ENCODE measurements at places on chromosomes 5 and 9. TPM values are rescaled to one million over a fixed set of nuclear protein-coding genes. Genes with fewer than 3 reads are reported as not detected.
A peak's percentile ranks its signal among the peaks of the same experiment; 100 is the strongest.

- DNase-seq: no peak
Observed at GRCh38 chr9:93575796-93576257, 557 bp upstream of the PHF2 start.

- DNase-seq: no peak
Observed at GRCh38 chr9:6920041-6920440, 162.3 kb downstream of the KDM4C start.

DNA sequence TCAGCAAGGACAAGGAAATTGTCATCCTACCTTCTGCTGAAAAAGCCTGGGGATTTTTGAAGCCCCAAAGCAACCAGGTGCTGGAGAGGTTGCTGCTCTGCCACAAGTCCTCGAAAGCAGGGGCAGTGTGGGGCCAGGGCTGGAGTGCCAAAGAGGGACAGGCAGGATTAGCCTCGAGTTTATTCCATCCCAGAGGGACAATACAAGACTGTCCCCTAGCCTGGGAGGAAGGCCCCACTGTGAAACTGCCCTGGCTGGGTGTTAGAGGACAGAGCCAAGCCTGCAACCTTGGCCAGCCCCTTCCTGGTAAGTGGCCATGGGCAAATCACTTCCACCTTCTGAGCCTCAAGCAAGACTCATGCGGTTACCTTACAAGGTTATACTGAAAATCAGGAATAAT is 55.1 kb downstream of the WHRN start:
- no peak for DNase-seq

- DNase-seq: peak; percentile 12
Observed at GRCh38 chr5:27472000-27472763, 433.8 kb upstream of the CDH9 start.

DNA sequence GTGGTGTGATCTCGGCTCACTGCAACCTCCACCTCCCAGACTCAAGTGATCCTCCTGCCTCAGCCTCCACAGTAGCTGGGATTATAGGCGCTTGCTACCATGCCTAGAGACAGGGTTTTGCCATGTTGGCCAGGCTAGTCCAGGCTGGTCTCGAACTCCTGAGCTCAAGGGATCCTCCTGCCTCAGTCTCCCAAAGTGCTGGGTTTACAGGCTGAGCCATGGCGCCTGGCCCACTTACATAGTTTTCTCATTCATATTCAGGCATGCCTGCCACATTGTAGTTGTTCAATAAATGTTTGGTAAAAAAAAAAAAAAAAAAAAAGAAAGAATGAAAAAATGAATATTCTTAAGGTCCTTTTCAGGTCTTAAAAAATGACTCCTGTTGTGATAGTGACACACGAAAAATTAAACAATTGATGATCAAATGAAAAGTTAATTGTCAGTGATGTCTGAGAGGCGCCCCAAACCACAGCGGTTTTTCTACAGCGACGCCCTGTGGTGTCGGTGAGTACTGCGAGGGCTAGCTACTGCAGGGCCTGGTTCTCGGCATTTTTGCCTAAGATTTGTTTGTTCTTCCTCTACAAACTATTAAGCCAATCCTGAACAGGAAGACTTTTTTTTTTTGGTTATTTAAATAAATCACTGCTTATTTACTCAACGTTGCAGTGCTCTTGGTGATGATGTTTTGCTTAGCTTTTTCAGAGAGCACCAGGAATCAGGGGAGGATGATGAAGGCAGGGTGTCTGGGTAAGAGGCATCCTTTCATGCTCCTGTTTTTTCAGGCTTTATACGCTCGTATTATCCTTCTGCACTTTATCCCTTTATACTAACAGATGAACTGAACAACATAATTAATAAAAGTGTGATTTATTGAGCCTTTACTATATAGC is 67.0 kb upstream of the DPYSL3 start:
- DNase-seq: peak; percentile 23

- DNase-seq: no peak
Observed at GRCh38 chr5:7540736-7541485, 145.0 kb downstream of the ADCY2 start.

DNA sequence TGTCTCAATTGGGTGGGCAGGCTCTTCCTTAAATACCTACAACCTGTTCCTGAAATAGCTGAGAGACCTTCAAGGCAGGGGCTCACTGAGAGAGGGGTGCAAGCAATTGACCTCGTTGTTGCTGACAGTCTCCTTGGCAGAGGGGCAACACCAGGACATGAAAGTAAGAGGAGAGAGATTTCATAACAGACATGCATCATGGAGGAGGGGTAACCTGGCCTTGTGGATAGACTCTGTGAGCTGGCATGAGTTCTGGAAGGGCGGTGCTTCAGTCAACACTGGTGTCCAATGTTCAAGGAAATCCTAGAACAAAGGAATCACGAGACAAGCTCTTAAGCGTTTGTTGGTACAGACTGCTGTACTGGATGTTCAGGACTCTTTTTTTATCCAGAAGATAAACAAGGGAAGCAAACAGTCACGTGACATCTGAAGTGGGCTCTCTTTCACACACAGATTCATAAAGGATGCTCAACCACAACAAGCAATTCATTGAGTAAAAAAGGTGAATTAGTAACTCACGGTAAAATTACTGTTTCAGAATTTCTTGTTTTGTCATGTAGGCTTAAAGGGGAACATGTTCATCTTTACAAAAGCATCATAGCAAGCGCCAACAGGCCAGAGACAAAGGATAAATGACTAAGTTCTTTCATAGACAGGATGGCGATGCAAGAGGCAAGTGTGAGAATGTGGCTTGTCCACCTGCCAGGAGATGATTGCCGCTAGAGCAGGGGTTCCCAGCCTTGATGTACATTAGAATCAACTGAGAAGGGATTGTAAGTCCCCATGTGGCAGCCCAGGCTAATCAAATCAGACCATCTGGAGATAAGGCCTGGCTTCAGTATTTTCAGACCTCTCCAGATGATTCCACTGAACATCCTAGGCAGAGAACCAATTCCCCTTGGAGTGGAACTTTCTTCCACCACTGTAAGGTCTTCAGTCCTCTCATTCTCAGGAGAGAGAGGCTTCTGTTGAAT is 20.7 kb downstream of the ANKRA2 start:
- DNase-seq: peak; percentile 93

GRCh38 chr5:5810461-5810860 is 388.0 kb downstream of the ICE1 start:
- DNase-seq: no peak

DNA sequence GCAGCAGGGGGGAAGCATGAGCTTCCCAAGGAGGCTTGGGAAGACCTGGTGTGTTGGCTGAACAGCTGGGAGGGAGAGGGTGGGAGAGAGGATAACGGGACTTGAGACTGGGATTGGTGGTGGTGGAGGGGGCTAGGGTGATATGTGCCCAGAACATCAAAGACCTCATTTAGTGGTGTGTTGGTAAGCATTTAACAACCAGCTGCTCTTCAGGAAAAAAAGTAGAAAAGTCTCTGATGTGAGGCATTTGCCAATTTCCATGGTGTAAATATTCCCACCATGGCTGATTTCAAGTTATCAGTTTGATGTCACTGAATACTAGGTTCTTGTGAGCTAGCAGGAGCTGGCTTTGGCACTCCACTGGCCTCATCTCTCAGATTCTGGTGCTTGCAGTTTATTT is 170.8 kb downstream of the MACROH2A1 start:
- DNase-seq: no peak

DNA sequence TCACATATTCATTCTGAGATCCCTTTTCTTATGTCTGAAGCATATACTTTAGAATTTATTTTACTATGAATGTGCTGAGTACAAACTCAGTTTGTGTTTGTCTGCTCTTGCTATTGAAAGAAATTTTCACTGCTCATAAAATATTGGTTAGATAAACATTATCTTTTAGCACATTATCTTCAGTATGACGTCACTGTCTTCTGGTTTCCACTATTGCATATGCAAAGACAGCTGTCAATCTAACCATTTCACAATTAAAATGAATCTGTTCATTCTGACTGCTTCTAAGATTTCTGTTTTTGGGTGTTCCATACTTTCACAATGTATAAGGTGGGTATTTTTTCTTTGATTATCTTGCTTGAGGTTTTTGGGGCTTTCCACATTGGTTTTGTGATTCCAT is 526.2 kb upstream of the CDH6 start:
- no peak for DNase-seq

- no peak for DNase-seq
Observed at GRCh38 chr5:149224282-149224681, 47.4 kb upstream of the AFAP1L1 start.

GRCh38 chr5:32627219-32627870 is 42.0 kb downstream of the SUB1 start:
- DNase-seq: no peak

GRCh38 chr9:94086486-94087345 is 2.5 kb downstream of the PTPDC1 start:
- DNase-seq: peak; percentile 84

GRCh38 chr9:98271479-98271878 is 16.0 kb upstream of the TBC1D2 start:
- DNase-seq: no peak

DNA sequence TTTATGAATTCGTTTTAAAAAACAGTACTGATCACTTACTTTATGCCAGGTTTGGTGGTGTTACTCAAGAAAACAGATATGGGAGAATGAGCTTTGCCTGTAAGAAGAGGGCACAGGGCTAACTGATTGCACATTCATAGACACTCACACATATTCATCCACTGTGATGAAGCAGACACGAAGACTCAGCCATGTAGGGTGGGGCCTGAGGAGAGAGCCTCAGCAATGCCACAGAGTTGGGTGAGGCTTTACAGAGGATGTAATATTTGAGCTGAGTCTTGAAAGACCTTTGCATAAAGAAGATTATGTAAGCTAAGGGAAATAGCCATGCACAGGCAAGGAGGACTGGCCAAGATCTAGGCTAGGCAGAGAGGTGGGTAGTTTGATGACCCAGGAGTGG is 472.8 kb downstream of the PSAT1 start:
- peak; percentile 33 for DNase-seq

- DNase-seq: no peak
Observed at GRCh38 chr9:77392328-77392727, 215.0 kb downstream of the VPS13A start.

DNA sequence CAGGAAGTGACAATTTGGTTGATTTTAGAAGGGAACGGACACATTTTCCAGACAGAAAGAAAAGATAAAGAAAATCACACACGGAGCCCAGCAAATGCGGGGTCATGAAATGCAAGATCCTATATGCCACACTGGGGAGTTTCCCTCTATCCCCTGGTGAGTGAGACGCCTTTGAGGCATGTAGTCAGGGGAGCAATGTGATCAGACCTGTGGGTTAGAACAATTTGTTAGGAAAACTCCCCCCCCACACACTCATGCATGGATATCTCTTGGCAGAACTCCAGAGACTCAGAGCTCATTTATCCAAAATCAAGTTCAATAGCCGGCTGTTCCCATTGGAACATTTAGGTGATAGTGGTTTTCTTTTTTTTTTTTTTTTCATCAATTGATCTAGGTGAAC is 71.7 kb upstream of the TRIO start:
- peak; percentile 45 for DNase-seq

DNA sequence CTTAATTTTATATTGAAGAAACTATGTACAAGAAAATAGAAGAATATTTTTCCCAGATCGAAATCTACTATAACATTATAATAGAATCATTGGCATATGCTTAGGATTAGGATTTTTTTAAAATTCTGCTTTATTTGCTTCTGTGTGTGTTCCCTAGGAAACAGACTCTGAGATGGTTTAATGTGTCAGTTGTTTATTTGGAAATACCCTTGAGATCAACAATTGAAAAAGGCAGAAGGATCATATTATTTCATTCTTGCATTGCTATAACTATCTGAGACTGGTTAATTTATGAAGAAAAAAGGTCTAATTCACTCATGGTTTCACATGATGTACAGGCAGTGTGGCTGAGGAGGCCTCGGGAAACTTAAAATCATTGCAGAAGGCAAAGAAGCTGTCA is 622.6 kb downstream of the PRR16 start:
- DNase-seq: no peak

- no peak for DNase-seq
Observed at GRCh38 chr9:133730994-133731715, 7.0 kb downstream of the SARDH start.

- DNase-seq: no peak
Observed at GRCh38 chr5:174490728-174491127, 233.7 kb upstream of the MSX2 start.

DNA sequence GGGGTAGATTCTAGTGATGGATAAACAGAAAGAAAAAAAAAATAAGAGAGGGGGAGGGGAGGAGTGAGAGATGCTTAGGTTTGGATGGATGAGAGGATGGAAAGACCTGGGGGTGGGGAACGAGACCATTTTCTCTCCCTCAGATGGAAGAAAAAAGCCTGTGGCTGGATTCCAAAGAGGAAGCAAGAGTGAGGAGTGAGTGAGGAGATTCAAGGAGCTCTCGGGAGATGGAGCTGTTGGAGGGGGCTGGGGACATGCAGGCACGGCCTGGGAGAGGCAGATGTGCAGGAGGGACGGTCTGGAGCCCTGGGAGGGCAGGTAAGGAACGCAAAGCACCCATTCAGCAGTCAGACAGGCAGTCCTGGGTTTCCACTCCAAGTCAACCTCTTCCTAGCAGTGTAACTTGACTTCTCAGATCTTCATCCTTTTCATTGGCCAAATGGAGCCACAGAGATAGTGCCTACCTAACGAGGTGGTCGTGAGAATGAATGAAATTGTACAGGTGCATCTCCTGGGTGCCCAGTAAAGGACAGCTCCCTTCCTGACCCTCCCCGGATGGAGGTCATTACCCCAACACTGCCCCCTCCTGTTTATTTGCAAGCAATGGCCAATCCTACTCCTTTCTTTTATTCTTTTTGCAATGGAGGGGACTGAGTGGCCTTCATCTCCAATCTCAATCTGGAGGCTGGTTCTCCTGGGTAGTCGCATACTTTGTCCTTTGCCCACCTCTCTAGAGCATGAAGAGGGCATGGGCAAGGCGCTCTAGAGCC is 52.2 kb downstream of the PCDH1 start:
- DNase-seq: no peak

GRCh38 chr5:147234825-147235635 is at the start of gene STK32A:
TSS of gene STK32A (plus strand) at chr5:147235026. CDS start at chr5:147239635, 4,609 bp downstream.
- peak; percentile 92 for DNase-seq

DNA sequence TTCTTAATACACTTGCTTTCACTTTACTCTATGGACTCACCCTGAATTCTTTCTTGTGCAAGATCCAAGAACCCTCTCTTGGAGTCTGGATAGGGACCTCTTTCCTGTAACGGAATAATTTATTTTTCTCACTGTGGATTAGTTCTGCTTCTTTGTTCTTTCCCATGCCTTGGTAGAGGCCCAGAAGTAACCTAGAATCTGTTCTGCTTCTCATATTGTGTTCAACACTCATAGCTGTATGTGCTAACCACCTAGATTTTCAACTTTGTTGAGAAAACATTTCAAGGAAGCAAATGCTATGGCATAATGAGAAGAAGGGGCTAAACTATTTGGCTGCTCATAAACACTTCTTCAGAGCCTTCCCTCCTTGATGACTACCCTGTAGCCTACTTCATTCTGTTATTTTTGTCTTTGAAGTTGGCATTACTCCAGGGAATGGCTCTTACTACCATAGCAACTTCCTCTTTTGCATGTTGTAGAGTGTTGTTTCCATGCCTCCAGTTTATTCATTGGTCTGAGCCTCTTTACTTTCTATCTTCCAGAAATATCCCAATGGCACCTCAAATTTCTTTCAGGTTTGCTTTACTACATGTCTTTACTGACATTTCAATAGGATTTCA is 74.3 kb downstream of the KIAA0825 start:
- DNase-seq: peak; percentile 38

SIT1 gene
- total RNA-seq: not detected

C9orf85 gene
- 14.1 TPM for total RNA-seq

NUTM2G gene
- not detected for total RNA-seq

FAM163B gene
- total RNA-seq: not detected

ZNF454 gene
- 0.26 TPM for total RNA-seq

STPG3 gene
- total RNA-seq: not detected

AFAP1L1 gene
- total RNA-seq: 21.9 TPM

CTNNA1 gene
- total RNA-seq: 495 TPM

LMX1B gene
- total RNA-seq: not detected

TMEM252 gene
- total RNA-seq: not detected

GLRA1 gene
- total RNA-seq: not detected

LRRC19 gene
- not detected for total RNA-seq

TXNDC8 gene
- total RNA-seq: not detected
